ENCODE measurements at places on chromosomes 6 and 20.
A peak's percentile ranks its signal among the peaks of the same experiment; 100 is the strongest.

DNA sequence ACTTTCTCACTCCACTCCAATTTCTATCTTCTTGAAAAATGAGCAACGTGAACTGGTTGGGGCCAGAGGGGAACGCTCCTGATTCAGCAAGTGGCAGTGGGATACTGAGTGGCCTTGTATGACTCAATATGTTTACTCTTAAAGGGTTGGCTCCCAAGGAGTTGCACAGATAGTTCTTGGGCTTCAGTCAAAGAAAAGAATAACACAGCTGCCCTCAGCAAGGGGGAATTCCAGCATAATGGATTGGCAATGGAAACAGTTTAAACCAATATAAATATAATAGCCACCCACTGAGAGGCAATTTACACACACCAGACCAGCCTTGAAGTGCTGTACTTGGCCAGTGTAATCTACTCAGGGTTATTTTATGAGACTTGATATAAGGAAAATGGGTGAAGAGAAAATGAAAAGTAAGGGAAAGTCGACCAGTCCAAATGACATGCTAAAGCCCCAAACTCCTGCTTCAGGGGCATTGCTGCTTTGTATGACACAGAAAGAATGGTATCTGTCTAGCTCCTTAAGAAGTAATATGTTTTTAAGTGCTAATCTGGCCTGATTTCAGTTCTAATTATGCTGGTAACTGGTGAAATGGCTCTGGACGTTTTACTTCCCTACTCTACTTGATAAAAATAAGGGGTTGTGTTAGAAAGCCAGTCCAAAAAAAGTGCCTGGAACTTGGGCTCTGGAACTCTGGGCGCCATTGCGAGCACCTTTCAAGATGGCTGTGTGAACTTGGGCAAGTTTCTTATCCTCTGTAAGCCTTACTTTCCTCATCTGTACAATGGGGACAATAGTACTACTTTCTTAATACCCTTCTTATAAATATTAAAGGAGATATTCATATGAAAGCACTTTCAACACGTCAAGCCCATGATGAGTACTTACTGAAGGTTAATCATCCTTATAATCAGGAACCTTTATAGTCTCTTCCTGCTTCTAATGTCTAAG lies 712.9 kb upstream of the MAP3K7 start:
- DNase-seq, result no peak

DNA sequence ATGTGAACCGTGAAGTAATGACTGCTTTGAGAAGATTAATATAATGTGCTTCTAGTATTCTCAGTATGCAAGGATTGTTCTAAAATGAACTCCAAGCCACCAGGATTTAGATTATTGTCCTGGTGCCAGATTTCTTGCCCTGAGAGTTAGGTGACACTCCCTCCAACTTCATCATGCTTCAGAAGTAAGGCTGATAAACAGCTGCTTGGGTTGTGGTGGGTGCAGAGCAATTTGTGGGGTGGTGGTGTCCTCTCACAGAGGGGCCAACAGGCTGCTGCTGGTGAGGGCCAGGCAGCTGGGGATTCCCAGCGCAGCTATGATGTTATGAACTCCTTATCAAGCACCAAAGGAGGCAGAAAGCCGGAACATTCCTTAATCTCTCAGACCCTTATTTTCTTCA lies 114.6 kb downstream of the MCHR2 start:
- DNase-seq, result no peak

DNA sequence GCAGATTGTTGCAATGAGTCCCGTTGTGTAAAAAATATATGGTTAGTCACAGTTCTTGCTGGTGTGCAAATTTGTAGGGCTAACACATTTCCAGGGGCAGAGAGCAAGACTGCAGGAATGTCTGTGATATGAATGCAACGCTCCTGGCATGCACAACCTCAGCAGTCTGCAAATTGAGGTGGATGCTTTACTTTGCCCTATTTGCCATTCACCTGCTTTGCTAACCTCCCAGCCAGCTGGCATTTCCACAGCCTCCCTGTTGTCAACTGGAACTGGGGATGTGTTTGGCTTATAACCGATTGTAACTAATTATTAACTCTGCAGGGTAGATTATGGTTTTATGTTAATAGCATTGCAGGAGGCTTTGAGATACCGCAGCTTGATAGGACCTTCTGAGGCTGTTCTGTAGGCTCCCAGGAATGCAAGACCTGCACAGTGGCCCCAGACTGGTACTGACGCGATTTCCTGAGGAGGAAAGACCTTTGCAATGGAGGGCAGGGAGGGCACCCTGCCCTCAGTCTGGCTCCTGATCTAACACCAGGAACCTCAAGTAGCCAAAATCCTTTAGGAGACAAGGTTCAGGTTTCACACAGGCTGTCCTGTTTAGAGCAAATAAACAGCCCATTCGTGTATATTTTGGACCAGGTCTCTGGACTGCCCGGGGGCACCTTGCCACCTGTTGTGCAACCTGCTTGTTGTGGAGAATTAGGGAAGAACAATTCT lies 53.4 kb downstream of the EDN1 start:
- no peak for DNase-seq

GRCh38 chr6:155183095-155183494 lies 80.7 kb upstream of the CLDN20 start:
- DNase-seq, result no peak

- DNase-seq, result no peak
These were observed 74.0 kb downstream of the ZBTB2 start for GRCh38 chr6:151317103-151317994.

DNA sequence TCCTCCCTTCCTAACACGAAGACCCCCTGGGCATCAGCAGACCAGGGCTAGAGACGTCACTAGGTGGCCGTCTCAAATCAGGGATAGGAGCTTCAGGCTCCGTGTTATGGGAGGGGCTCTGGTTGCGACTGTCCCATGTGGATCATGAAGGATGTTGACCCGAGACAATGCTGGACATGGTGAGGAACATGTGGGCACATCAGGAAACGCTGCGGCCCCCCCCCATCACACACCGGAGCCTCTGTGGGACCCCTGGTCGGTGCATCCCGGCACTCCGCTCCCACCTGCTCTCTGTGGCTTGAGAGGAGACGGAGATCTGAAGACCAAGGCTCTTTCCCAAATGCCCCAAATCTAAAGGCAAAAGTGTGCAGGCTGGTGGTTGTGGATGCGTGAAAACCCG lies 54.2 kb downstream of the DACT2 start:
- no peak for DNase-seq

- no peak for DNase-seq
These were observed 101.6 kb downstream of the DACT2 start for GRCh38 chr6:168217880-168218537.

DNA sequence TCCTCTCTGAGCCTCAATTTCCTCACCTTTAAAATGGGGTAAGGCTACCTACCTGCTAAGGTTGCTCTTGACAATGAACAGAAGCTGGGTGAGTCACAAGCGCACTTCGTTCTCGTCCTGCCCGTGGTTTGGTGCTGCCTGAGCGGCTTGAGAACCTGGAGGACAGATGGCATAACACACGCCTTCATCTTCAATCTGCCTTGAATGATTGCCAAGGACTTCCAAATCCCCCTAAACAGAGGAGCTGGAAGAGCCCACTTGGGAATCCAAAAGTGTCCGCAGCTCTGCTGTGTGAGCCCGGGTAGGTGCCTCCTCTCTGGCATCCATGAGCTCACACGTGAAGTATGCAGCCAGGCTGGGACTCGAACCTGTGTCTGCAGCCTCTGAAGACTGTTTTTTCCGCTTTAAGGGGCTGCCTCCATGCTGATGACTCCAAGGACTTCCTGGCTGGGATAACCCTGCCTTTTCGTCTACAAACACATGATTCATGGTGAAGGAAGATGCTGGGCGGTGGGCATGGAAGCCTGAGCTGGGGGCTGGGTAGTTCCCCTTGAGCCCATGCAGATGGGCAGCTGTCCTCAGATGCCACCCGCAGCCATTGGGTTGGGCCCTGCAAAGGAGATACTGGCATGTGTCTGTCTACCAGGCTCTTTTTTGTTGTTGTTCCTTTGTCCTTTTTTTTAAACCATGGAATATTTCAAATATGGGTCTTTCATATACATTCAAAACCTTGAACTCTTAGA lies 25.3 kb upstream of the CSNK2A1 start:
- no peak for DNase-seq

GRCh38 chr20:50304501-50304856 lies 113.8 kb downstream of the CEBPB start:
- DNase-seq, result no peak

- DNase-seq, result peak; percentile 87
These were observed 5.2 kb downstream of the SIRPA start for GRCh38 chr20:1900321-1900801.

GRCh38 chr6:112141707-112142106 lies 54.3 kb downstream of the FAM229B start:
- no peak for DNase-seq

DNA sequence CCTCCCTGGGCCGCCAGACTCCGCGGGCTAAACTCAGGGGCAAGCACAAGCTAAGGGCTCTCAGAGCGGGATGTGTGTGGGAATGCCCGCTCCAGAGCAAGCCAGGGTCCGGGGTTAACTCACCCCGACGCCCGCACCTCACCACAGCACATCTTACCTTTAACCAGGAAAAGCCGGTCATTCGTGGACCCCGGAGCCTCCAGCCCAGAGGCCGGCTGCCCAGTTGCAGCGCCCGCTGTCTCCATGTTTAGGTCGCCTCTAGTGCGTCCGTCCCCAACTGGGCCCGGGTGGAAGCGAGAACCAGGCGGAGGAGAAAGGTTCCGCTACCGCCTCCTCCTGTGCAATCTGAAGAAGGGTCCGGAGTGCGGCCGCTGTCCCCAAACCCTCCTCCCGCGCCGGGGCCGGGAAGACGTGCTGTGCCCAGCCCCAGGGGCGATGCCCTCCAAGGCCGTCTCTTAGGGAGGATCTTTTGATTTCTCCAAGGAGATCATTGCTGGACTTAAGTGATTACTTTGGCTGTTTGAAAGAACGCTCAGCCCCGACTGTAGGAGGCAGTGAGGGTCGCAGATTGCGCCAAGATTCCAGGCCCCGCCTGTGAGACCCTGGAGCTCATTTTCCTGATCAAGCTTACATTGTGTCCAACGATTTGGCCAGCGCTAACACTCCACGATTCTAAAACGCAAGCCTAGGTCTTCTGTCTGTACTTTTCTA lies at the start of gene TMEM242:
TMEM242 (minus strand) TSS at position 265 of the 711 bp plus-strand sequence; CDS start at position 245, 20 bp downstream.
- DNase-seq, result peak; percentile 95

DNA sequence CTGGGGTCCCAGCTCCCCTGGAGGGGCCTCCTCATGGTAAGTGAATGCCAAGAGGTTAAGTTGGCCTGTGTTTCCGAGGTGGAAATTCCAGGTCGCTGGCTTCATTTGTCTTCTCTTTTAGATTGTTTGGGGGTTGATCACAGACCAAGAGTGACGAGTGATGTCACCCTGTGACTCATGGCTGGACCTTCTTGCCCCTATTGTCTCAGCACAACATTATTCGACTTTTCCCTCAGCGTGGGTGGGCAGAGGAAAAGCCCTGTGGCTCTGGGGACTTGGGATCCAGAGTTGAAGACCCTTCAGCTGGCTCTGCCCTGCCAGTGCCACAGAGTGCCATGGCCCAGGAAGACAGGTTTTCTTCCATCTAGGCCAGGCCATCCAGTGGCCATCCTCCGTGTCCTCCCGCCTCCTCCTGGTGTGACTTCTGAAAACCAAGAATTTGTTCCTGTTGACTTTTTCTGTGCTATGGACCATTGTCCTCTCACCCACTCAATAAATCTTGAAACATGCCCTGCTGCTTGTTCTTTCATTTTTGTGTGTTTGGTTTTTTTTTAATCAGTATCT lies 15.4 kb upstream of the SNHG17 start:
- no peak for DNase-seq

- no peak for DNase-seq
These were observed 745.1 kb upstream of the MARCKS start for GRCh38 chr6:113112086-113112485.

Measured in SK-N-DZ (cell line).